ENCODE measurements at places on chromosomes 16 and 17. TPM values are rescaled to one million over a fixed set of nuclear protein-coding genes. Genes with fewer than 3 reads are reported as not detected.

SPN gene
- under 0.01 TPM for total RNA-seq

MPG gene
- total RNA-seq, result 33.8 TPM

CDH13 gene
- total RNA-seq, result 50.1 TPM

ANKRD40CL gene
- not detected for total RNA-seq

RPH3AL gene
- 5.6 TPM for total RNA-seq
